Islet precursor cell (in vitro differentiated cells): ENCODE measurements at places on chromosomes 2 and 18.

DNA sequence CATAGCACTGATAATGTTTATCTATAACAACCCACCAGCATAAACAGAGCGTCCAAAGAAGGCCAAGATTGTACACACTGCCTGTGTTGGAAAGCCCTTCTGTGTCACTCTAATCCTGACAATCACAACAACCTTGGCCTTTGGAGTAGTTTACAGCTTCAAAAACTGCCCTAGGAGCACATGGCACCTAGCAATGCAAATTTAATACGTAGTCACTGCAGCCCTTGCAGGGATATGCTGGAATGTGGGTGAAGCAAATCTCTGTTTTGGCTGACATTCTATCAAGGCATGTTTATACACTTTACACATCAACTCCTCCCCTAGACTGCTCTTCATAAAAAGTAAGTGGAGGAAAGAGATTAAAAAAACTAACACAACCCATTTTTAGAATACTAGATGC lies 66.8 kb downstream of the GRB14 start:
- no peak for DNase-seq

GRCh38 chr2:231181860-231182512 lies 16.4 kb upstream of the ARMC9 start:
- DNase-seq = peak; percentile 73

DNA sequence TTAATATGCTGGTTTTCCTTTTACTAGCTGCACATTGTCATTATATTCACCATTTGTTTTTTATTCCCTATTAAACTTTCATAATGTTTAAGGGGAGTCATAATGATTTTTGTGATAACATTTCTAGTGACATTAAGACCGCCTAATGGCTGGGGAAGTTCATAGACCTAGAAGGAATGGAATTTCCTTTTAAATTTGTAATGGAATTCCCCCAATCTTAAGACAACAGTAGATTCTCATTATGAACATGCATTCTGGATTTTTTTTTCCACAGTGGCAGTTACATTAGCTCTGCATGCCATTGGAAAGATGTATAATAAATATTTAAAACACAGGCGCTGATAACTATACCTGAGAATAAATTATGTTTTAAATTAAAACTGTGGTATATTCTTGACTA lies 8.4 kb downstream of the YPEL5 start:
- DNase-seq = no peak

DNA sequence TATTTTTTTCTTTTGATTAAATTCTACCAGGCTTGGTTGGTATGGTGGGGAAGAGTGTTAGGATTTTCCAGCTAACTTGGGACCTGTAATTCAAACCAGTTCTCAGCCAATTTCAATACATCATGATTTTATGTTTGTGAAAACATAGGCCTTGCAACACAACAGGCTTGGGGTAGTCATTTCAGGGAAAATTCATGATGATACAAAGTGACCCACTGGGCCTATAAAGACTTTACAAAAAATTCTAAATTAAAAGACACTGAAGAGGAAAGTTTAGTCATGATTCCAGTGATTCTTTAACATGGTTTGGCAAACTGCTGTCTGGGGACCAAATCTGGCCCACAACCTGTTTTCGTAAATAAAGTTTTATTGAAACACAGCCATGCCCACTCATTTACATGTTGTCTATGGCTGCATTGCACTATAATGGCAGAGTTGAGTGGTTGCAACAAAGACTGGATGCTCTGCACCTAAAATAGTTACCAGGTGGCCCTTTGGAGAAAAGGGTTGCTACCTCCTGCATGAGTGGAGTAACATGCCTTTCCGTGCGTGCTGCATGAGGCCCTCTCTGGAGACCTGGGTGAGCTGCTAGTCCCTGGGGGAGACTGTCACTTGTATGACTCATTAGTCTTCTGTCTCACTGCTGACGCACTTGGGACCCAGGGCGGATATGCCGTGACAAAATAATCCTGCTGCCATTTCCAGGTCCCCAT lies 73.6 kb downstream of the NPAS2 start:
- DNase-seq = peak; percentile 67

DNA sequence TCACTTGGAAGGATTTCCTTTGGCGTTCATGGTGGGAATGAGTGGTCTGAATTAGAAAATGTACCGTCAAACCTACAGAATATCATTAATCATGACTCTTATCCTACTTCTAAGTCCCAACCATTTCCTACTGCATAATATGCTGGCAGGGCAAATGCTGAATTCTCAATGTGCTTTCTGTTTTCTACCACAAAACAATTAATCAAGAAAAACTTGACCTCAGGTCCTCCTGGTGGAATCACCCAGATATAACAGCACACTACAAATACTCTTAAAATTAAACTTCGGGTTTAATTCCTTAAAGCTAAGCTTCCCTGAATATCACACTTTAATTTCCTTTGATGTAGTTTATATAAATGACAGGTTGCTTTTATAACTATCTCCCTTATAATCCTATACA lies 301.6 kb downstream of the AFF3 start:
- no peak for DNase-seq

DNA sequence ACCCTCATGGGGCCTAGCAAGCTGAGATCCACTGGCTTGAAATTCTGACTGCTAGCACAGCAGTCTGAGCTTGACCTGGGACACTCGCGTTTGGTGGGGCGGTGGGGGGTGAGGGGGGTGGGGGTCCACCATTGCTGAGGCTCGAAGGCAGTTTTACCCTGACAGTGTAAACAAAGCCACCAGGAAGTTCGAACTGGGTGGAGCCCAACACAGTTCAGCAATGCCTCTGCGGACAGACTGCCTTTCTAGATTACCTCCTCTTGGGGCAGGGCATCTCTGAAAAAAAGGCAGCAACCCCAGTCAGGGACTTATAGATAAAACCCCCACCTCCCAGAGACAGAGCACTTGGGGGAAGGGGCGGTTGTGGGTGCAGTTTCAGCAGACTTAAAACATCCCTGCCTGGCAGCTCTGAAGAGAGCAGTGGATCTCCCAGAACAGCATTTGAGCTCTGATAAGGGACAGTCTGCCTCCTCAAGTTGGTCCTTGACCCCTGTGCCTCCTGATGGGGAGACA lies 149.7 kb upstream of the TANK start:
- DNase-seq = no peak
